ENCODE measurements at places on chromosomes 11 and 22.

GRCh38 chr11:130156108-130157022 is 3.2 kb upstream of the ST14 start:
- no peak for DNase-seq

DNA sequence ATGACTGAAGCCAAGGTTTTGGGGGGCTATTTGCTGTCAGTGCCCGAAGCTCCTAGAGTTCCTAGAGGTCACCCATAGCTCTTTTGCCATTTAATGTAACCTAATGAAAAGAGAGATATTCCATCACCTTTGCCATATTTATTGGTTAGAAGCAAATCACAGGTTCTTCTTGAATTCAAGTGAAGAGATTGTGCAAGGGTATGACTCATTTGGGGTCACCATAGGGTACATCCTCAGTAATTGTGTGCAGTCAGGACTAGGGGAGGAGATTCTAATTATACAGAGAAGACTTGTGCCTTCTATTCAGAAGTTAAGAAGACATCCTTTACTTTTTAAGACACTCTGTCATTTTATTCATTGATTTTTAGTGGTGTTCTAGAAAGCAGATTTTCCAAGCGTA is 6.9 kb upstream of the PRAME start:
- no peak for DNase-seq

DNA sequence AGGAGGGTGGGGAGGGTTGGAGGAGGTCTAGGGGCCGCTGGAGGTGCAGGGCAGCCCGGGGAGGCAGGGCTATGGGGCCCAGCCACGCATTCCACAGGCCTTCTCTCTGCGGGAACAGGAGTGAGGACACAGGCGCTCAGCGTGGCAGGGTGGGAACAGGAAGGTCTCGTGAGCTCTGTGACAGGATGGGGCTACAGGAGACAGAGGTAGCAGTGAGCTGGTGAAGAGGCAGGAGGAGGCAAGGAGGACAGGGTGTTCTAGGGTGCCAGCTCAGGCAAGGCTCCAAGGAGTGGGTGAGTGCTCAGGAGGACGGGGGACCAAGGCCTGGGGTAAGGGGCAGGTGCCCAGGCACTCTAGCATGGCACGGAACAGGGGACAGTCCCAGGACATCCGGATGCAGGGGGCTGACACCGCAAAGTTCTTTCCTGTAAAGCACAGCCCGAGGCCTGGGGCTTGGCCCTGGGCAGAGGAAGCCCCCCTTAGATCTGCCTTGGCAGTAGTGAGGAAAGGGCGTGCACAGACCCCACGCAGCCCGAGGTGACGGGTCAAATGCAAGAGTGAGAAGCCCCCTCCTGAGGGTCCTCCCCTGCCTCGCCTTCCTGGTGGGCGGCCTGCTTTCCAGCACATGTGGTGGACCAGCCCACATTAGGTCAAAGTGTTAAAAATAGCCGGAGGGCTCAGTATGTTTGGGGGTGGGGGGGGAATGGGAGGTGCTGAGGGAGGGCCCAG is 4.7 kb upstream of the NEAT1 start:
- DNase-seq: peak; percentile 60

DNA sequence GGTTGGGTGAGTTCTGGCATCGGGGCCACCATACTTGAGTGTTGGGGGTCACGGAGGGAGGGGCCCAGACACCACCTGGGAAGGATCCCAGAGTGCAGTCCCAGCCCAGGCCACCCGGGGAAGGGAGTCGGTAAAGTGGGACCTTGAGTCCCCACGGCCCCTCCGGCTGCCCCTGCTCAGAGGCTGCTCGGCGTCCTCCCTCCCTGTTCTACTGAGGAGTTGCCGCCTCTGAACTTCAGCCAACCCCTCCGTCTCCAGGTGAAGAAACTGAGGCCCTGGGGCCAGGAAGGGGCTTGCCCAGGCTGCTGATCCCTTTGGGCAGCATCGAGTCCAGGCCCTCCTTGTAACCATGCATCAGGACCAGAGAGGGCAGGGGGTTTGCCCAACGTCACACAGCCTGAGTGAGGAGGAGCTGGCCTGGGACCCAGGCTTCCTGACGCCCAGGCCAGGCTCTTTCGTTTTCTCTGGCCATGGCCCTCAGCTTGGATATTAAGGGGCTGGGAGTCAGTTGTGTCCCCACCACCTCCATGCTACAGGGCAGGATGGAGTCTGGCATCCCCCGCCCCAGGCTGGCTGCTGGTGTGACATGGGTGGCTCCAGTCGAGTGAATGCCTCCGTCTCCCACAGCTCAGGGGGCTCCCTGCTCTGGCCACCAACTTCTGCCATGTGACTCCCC is 1.3 kb downstream of the PARVG start:
- DNase-seq: no peak

DNA sequence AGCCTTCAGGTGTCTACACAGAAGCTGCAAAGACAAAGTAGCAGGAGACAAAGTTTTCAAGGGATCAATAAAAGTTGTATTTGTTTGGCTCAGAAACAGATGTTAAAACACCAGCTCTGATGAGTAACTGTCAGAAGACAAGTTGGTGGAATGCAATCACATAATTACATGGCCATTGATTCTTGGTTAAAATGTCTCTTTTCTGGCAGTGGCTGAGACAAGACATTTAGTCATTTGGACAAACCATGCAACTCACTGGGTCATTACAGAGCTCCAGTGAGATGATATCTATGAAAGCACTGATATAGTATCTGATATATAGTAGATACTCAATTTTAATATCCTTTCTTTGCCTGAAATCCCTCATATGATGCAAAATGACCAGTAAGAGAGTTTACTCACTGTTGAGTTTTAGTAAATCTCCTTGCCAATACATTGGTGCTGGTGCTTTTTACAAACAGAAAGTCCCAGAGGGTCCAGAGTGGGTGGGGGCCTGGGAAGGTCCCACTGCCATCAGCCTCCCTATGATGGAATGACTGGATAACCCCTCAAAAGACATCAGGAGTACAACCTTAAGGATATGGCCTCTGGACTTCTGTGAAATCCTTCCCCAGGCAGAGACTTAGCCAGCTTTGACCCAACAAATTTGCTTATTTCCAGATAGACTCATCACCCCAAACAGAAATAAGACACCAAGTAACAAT is 95.0 kb downstream of the SLC1A2 start:
- no peak for DNase-seq

DNA sequence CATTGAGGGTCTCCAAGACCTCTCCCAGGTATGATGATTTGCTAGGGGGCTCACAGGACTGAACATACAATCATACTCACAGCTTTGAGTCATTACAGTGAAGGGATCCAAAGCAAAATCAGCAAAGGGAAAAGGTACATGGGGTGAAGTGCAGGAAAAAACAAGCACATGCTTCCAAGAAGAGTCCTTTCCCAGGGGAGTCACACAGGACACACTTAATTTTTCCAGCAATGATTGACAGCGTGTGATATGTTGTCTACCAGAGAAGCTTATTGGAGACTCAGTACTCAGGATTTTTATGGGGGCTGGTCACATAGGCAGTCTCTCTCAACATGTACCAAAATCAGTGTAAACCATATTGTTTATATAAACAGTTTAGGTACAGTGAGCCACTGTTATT is 25.3 kb downstream of the CUL5 start:
- no peak for DNase-seq
